NB4 (cell line): ENCODE measurements at places on chromosomes 7 and 10.

DNA sequence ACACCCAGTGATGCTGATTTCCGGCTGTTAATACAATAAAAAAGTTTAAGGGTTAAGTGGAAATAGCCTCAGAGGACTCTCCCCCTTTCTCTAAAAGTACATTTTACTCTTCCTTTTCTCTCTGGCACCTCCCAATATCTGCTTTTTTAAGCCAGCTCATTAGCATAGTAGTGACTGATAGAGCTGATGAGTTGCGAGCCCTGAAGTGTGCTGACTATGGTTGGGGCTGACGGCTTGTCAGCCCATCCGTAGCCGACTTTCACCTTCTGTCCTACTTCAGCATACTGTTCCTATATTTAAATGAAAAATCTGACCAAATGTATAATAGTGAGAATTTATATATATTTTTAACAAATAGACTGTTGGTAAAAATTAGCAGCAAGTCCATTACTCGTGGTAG lies 80.0 kb downstream of the SHH start:
- DNase-seq: no peak

DNA sequence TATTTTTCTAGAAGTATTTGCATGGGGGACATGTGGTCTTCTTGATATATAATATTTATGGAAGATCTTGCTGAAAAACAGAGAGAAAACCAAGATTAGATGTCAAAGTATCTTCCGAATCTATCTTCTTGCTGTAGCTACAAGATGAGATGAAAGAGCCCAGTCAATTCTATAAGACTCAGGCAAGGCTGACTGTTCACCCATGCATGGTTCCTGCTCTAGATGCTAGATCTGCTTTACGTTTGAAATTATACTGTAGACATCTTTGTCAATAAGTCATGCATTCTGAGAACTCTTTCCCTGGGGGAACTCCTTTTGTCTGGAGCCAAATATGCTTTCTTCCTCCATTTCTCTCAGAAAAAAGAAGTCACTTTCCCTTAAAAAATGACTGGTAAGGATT lies 1292.0 kb downstream of the XPNPEP1 start:
- DNase-seq: no peak

GRCh38 chr7:8058852-8059251 lies 90.3 kb downstream of the GLCCI1 start:
- DNase-seq: no peak

DNA sequence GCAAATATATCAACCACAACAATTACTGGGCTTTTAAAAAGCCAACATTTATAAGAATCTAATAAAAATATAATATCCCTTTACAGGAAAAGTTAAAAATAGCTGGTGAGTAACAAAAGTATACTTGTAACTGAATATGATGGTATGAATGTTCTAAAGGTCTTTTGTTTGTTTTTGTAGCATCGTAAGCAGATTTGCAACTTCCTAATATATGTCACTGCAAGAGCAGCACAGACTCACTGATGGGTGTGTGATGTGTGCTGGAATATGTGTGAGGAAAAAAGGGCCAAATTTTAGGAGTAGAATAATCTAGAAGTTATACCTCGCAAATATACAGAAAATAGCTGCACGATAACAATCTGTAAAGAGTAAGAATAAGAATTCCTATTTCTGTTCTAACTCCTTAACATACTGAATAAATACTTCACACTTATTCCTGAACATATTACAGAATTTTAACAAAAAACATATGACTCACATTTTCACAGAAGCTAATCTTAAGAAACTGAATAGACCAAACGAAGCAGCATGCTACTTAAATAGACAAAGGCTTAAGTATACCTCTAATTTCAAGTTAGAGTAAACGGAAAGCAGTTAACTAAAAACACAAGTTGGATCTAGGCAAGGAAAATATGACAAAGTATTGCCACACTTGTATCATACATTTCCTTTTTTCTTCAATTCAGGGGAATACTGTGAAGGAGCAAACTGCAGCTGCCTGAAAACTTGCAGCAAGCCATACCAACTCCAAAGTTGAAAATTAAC lies 9.6 kb downstream of the ETV1 start:
- no peak for DNase-seq

GRCh38 chr7:137953665-137954470 lies 48.0 kb downstream of the CREB3L2 start:
- DNase-seq: no peak

GRCh38 chr7:51029701-51030191 lies 247.1 kb upstream of the GRB10 start:
- no peak for DNase-seq

DNA sequence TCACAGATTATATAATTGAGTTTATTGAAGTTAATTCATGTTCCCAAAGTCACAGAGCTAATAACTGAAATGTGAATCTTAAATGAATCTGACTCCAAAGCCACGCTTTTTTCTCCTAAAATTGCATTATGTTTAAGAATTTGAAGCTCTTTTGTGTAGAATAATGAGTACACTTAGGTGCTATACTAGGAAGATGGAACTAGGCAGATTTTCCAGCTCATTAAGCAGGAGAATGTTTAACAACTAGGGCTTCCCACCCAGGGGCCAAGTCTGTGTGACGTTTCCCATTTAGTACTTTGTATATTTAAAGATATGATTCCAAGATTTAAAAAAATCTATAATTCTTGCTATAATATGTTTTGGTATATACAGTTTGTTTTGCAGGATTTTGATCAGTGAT lies 169.5 kb downstream of the KIF20B start:
- DNase-seq: no peak

DNA sequence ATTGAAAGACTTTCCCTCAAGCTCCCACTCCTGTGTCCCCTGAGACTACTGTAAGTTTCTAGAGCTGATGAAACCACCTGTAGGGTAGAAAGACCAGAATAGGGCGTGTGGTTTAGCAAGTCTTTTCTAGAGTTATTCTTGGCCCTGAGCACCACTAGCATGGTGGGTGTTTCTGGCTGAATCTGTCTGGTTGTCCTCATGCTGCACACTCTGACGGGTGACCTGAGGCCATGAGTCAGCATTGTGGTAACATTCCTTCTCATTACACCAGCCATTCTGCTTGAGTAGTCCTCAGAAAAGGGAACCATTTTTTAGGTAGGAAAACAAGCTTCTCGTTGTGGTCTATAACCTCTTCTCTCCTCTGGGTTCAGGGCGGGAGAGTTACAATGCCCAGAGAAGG lies 250.3 kb downstream of the SNX13 start:
- peak; percentile 96 for DNase-seq

DNA sequence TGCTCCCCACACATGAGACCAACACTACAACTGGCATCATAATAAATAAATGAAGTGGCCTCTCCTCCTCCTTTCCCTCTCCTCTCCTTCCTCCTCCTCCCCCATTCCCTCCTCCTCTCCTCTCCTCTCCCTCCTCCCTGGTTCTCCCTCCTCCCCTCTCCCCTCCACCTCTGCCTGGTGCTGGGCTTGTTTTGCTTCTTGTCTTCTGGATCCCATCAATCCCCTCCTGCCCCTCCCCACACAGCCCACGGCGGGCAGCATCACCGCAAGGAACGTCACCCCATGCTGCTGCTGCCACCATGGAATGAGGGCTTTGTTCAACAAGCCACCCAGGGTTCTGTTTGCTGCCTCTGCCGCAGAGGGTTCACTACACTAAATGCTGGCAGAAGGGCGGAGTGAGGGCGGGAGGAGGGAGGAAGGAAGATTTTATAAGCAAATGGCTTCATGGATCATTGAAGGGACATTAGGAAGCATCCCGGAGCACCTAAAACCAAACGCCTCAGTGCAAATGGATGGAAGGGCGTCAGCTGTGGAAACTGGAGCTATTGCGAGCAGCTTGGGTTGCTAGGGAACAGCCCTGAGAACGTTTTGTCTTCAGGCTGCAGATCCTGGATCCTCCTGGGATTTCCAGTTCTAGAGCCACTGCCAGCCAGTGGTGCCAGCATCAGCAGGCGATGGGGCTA lies 379.7 kb upstream of the ZMIZ1 start:
- no peak for DNase-seq

GRCh38 chr7:52447581-52448180 lies 587.8 kb upstream of the POM121L12 start:
- DNase-seq: no peak

DNA sequence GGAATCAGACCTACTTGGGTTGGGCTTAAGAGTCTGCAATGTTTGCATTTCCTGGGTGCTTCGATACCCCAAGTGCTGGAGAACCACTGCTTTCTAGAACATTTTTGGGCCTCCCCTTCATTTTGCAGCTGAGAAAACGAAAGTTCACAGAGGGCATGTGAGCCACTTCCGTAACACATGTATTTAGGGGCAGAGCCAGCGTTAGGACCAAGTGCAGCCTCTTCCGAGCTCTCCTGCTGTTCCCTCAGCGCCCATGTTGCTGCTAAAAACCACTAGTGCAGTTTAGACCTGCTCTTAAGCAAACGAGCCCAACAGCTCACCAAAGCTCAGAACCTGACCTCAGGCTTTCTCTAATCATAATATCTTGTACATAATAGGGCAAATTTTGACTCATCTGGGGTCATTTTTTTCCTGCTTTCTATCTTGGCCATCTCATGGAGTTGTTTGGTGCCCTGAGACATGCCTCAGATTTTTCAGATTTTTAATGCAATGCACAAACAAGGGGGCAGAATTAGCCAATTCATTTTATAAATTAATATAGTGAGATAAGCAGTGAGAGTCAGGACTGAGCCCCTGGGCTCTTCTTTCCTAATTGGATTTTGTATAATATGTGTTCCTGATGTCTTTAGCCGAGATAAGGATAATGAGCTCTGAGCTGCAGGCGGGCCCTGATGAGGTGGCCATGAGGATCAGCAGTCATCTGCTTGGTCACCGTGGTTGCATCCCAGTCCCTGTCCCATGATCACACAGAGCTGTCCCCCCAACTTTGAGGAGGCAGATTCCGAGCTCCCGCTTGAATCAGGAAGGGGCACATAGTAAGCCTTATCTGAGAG lies 12.9 kb downstream of the BAG3 start:
- peak; percentile 31 for DNase-seq

- DNase-seq: no peak
Measured at GRCh38 chr10:52420656-52421055, 106.6 kb downstream of the DKK1 start.

GRCh38 chr7:29315122-29315891 lies 120.7 kb downstream of the CHN2 start:
- DNase-seq: no peak

DNA sequence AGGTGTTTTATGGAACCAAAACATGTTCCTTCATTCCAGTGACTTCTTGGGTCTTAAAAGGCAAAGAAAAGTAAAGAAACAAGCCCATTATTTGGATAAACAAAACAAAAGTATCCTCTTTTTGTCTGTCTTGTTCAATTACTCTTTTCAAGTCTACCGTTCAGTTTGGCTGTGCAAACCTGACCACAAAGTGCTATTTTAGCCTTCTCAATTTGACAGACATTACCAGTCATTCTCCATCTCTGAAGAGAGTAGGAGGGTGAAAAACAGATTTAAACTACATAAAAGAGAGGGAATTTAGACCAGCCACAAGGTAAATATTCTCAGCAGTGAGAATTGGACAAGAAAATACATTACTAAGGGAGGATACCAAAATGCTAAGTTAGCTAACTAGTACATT lies 145.2 kb downstream of the GRM3 start:
- DNase-seq: no peak
